Activated naive CD8-positive, alpha-beta T cell treated with anti-CD3 and anti-CD28 coated beads, Interleukin-2, amount 10 ng/mL, durations not matched to agents 7 days and 5 days (primary cell): ENCODE measurements at places on chromosomes 4 and X. TPM values are rescaled to one million over a fixed set of nuclear protein-coding genes. Genes with fewer than 3 reads are reported as not detected.
A peak's percentile ranks its signal among the peaks of the same experiment; 100 is the strongest.

GRCh38 chr4:77194989-77195388, 38.0 kb downstream of the CCNG2 start:
- no peak overlapping the region for H3K27ac ChIP-seq
- H3K4me1 ChIP-seq: peaks cover 21% of the 10 kb centered on the region
- no peak overlapping the region for H3K4me3 ChIP-seq
- no peak for DNase-seq
- H3K27me3 ChIP-seq: peaks cover 10% of the 10 kb centered on the region

GRCh38 chrX:136021903-136022302, 36.7 kb downstream of the SLC9A6 start:
- H3K27me3 ChIP-seq: no peaks in the 10 kb centered on the region
- no peak overlapping the region for H3K27ac ChIP-seq
- H3K4me3 ChIP-seq: no peak overlapping the region
- peaks cover 4% of the 10 kb centered on the region for H3K4me1 ChIP-seq
- peaks cover 27% of the 10 kb centered on the region for H3K36me3 ChIP-seq
- DNase-seq: no peak

DNA sequence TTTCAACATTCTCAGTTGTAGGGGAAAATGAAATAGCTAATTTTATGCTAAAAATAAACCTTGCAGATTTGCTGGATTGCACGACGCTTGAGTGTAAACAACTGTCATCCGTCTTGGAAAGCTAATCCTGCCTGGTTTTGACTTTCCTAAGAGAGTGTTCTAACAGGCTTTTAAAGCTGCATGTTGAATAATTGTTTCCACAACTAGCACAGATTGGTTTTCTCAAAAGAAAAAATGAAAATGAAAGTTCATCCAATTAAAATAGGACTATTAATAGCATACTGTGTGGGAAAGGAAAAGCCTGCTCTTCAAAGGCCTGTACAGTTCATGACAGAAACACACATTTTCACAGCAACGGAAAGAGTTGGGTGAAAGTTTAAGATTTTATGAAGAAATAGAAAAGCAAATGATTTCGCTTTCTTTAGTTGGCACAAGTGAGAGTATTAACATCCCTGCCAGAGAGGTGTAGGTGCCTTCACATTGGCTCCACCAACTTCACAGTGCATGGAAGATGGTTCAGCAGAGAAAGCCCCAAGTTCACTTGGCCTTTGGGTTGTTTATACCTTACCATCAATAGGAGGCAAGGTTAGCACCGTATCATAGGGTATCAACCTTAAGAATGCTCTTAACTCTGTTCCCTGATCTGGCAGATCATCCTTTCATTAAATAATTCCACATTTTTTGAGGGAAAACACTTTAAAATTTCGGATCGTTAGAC, 140.0 kb upstream of the GUCY1A1 start:
- no peaks in the 10 kb centered on the region for H3K27me3 ChIP-seq
- H3K27ac ChIP-seq: no peak overlapping the region
- DNase-seq: no peak
- H3K36me3 ChIP-seq: no peaks in the 10 kb centered on the region
- H3K4me3 ChIP-seq: no peak overlapping the region
- no peaks in the 10 kb centered on the region for H3K4me1 ChIP-seq

DNA sequence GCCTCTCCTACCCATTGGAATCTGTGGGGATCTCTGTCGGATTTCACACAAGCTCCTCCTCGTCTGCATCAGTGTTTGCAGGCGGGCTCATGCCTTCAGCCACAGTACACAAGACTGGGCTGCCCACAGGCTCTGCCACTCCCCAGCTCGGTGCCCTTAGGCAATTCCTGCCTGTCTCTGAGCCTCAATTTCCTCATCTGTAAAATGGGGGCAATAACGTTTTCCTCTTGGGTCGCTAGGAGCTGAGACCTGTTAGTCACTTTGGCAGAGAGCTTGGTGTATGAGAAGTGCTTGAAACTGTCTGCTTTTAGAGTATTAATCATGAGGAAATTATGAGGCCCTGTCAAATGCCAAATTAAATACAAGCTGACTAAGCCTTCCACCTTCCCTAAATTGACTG, 27.6 kb upstream of the MSX1 start:
- no peaks in the 10 kb centered on the region for H3K36me3 ChIP-seq
- no peaks in the 10 kb centered on the region for H3K4me1 ChIP-seq
- H3K4me3 ChIP-seq: no peak overlapping the region
- DNase-seq: no peak
- H3K27me3 ChIP-seq: peaks cover 2% of the 10 kb centered on the region
- H3K27ac ChIP-seq: no peak overlapping the region

GRCh38 chrX:44082829-44083228, 109.6 kb upstream of the NDP start:
- no peak overlapping the region for H3K27ac ChIP-seq
- no peak overlapping the region for H3K4me3 ChIP-seq
- DNase-seq: no peak

- H3K36me3 ChIP-seq: no peaks in the 10 kb centered on the region
- H3K4me1 ChIP-seq: no peaks in the 10 kb centered on the region
- H3K27ac ChIP-seq: no peak overlapping the region
- no peak overlapping the region for H3K4me3 ChIP-seq
- DNase-seq: no peak
Observed at GRCh38 chr4:22897520-22898108, 204.9 kb downstream of the GBA3 start.

GRCh38 chrX:152989292-152989658, 4.6 kb downstream of the PNMA5 start:
- peaks cover 15% of the 10 kb centered on the region for H3K4me1 ChIP-seq
- peak overlapping the region; percentile 34 for H3K27ac ChIP-seq
- no peak overlapping the region for H3K4me3 ChIP-seq

DNA sequence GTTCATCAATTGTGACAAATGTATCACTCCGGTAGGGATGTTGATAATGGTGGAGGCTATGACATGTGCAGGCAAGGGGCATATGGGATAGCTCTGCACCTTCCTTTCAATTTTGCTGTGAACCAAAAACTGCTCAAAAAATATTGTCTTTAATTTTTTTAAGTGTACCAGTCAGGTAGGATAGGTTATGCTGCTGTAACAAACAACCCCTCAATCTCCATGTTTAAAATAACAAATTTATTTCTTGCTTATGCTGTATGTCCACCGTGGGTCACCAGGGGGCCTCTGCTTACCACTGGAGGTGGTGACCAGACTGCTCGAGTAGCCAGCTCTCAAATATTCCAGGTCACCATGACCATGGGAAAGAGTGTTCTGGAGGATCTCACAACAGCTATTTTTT, 23.4 kb upstream of the MSX1 start:
- no peak overlapping the region for H3K4me3 ChIP-seq
- H3K27ac ChIP-seq: no peak overlapping the region
- no peaks in the 10 kb centered on the region for H3K36me3 ChIP-seq
- no peaks in the 10 kb centered on the region for H3K27me3 ChIP-seq
- H3K4me1 ChIP-seq: no peaks in the 10 kb centered on the region
- DNase-seq: no peak

GRCh38 chr4:127048376-127049044, 584.2 kb upstream of the INTU start:
- H3K4me1 ChIP-seq: no peaks in the 10 kb centered on the region
- H3K4me3 ChIP-seq: no peak overlapping the region
- no peaks in the 10 kb centered on the region for H3K27me3 ChIP-seq
- no peaks in the 10 kb centered on the region for H3K36me3 ChIP-seq

DNA sequence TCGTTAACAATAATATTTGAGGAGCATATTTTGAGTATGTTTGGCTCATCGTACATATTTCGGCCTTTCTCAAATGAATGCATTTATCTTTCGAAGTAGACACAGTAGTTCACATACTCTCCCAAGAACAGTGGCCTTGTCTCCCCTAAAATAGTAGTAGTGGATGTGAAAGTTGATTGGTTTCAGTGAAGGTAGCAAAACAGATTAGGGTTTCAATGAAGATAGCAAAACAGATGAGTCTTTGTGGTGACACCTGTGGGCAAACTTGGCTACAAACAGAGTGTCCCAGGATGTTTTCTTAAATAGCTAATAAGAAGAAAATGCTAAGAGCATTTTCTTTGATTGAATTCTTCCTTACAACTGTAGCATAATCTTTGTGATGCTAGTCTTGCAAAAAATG, 67.0 kb downstream of the USP9X start:
- no peaks in the 10 kb centered on the region for H3K27me3 ChIP-seq
- DNase-seq: no peak
- H3K27ac ChIP-seq: no peak overlapping the region
- no peaks in the 10 kb centered on the region for H3K4me1 ChIP-seq
- peaks cover 5% of the 10 kb centered on the region for H3K36me3 ChIP-seq
- H3K4me3 ChIP-seq: no peak overlapping the region

GRCh38 chr4:40710484-40711254, 39.1 kb upstream of the NSUN7 start:
- peaks cover 5% of the 10 kb centered on the region for H3K4me1 ChIP-seq
- no peaks in the 10 kb centered on the region for H3K36me3 ChIP-seq
- peaks cover 50% of the 10 kb centered on the region for H3K27me3 ChIP-seq
- DNase-seq: no peak
- no peak overlapping the region for H3K4me3 ChIP-seq

- H3K36me3 ChIP-seq: no peaks in the 10 kb centered on the region
- no peak for DNase-seq
- no peak overlapping the region for H3K27ac ChIP-seq
- H3K4me3 ChIP-seq: no peak overlapping the region
- H3K27me3 ChIP-seq: no peaks in the 10 kb centered on the region
Observed at GRCh38 chr4:20319825-20320612, 68.3 kb downstream of the SLIT2 start.

- peaks cover 7% of the 10 kb centered on the region for H3K27me3 ChIP-seq
- no peak overlapping the region for H3K4me3 ChIP-seq
- no peak for DNase-seq
Observed at GRCh38 chrX:103201041-103201440, 13.9 kb upstream of the BEX4 start.

DNA sequence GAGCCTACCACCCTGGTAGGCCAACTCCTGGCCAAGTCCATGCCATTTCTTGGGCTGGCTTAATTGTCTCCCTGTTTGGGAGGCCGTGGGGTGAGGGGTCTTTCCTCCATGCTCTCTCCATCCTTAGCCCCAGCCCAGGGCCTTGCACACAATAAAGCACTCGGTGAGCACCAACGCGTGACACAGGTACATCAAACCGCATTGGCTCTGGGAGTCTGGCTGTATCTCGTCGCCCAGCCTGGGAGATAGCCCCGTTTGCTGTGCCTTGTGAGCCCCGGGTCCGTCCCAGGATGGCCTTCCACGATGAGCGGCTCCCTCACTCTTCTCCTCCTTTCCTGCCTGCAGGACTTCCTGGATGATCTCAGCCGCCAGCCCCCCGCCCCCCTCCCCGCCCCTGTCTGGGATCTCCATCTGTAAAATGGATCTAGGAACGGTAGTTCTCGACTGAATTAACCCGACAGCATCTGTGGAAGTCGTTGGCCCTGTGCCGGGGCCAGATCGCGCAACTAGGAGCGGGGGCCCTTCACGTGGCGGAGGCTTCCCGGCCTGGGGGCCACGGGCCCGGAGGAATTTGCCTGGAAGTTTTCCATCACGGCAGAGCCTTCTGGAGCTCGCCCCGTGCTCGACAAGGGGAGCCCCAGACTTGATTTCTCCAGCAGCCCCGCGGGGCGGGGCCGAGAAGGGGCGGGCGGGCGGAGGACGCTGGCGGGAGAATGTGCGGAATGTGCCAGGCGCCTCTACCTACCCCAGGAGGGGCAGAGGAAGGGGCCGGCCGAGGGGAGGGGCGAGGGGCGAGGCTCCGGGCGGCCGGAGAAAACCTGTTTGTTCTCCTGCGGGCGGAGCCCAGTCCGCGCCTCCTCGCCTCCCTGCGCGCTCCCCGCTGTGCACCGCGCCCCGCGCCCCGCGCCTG, at the start of gene ZNF185:
TSS of gene ZNF185 (plus strand) at position 846 of the 910 bp plus-strand sequence. CDS start 16,423 bp downstream, outside the sequence.
- no peak within 1 kb of the TSS for H3K4me3 ChIP-seq
- no peak within 1 kb of the TSS for H3K27ac ChIP-seq
- H3K27me3 ChIP-seq: peaks cover 14% of the 10 kb centered on the region
- no peaks in the 10 kb centered on the region for H3K4me1 ChIP-seq
- DNase-seq: no peak

DNA sequence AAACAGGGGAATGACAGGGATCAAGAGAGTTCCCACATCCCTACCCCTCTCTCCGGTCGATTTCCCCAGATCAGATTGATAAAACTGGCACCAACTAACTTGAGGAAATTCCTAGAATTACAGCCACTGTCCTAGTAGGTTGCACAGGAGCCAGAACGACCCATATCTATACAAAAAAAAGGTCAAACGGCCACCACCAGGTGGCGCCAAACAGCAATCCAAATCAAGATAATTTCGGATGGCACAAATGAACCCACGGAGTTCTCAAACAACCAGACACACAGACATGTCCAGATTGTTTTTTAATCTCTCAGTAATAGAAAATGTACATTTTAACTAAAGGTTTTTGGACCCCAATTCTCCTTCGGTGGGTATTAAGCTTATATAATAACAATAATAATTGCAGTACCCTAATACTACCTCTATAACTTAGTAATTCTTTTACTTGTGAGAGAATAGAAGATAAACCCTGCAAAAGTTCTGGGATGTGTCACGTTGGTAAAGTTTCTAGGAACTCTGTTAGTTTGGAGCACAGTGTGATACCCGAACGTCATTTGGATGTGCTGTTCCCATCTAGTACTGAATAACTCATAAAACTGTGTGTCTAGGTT, 212.6 kb downstream of the SPOCK3 start:
- H3K4me3 ChIP-seq: no peak overlapping the region
- H3K4me1 ChIP-seq: no peaks in the 10 kb centered on the region
- no peaks in the 10 kb centered on the region for H3K36me3 ChIP-seq
- no peak overlapping the region for H3K27ac ChIP-seq
- no peaks in the 10 kb centered on the region for H3K27me3 ChIP-seq

DNA sequence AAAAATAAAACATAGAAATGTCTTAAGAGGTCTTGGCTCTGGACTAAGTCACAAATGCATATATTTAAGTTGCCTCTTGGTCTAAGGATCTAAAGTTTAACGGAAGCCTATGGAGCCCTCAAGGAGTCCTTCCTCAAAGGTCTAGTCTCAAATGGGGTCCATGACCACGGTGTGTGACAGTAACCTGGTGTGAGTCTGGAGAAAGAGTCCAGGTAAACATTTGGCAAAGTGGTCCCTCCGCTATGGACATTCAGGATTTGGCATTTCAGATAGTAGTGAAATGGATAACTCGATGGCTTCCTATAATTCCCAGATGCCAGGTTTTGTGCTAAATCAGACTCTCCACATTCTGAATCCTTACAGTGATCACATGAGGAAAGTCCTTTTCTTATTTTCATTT, 44.2 kb downstream of the RHOH start:
- peak overlapping the region; percentile 91 for H3K27ac ChIP-seq
- peaks cover 62% of the 10 kb centered on the region for H3K36me3 ChIP-seq
- no peaks in the 10 kb centered on the region for H3K27me3 ChIP-seq
- DNase-seq: no peak
- peak overlapping the region; percentile 91 for H3K4me3 ChIP-seq

The PDGFRA gene
- total RNA-seq: not detected

The SSX2B gene
- not detected for total RNA-seq

The USP17L25 gene
- not detected for total RNA-seq

The CT83 gene
- total RNA-seq: not detected

The ERCC6L gene
- 8.2 TPM for total RNA-seq

The FAM13A gene
- 10.5 TPM for total RNA-seq

The SMR3B gene
- not detected for total RNA-seq

The HMX1 gene
- not detected for total RNA-seq
